DMS 273 treated with DMSO at 0.1 percent for 48 hours (cell line): ENCODE measurements at places on chromosomes 4 and X.

GRCh38 chr4:150289881-150290280, 211.6 kb downstream of the DCLK2 start:
- no peak for DNase-seq

DNA sequence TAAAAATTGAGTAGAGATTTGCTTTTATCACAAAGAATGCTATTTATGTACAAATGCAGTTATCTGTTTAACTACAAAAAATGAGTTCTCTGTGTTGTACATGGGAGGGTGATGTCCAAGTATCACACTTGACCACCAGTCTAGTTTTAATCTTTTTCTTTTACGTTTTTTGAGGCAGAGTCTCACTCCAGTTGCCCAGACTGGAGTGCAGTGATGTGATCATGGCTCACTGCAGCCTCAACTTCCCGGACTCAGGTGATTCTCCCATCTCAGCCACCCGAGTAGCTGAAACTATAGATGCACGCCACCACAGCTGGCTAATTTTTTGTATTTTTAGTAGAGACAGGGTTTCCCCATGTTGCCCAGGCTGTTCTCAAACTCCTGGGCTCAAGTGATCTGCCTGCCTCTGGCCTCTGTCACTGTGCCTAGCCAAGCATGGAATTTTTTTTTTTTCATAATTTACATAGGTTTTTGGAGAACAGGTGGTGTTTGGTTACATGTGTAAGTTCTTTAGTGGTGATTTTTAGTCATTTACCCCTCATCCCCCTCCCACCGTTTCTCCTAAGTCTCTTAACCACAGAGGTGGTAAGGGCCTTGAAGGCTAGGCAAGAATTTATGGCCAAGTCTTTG, 47.9 kb upstream of the RPA4 start:
- no peak for DNase-seq

DNA sequence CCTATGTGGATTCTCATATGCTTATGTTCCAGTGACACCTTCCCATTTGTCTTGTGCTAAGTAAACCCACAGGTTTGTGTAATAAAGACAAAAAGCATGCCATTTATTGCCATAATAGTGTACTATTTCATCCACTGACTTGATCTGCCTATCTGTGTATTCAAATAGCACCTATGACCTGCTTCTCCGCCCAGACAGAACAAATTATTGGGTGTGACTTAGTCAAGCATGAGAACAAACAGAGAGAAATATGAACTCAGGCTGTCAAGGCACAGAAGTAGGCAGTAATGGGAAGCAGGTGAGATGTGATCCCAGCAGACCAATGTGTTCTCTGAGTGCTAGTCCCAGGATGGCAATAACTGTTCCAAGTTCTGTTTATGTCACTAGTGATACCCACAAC, 25.4 kb downstream of the ELOVL6 start:
- DNase-seq = no peak

GRCh38 chrX:137748827-137749226, 182.9 kb downstream of the ZIC3 start:
- no peak for DNase-seq

DNA sequence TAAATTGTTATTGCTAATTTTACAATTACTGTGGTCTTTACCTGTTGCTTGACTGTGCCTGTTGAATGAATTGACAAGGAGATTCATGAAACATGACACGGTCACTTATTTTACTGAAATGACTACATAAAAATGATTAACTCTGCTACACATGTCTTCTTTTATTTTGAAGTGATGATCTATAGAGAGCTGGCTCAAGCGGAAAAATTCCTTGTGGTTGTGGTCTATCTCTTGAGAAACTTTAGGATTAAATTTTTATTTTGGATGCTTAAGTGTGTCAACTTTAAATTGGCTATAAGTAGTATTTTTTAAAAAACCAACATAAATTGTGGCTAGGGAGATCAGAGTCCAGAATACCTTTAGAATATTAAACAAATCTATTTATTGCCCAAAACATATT, 131.8 kb upstream of the PITX2 start:
- no peak for DNase-seq

DNA sequence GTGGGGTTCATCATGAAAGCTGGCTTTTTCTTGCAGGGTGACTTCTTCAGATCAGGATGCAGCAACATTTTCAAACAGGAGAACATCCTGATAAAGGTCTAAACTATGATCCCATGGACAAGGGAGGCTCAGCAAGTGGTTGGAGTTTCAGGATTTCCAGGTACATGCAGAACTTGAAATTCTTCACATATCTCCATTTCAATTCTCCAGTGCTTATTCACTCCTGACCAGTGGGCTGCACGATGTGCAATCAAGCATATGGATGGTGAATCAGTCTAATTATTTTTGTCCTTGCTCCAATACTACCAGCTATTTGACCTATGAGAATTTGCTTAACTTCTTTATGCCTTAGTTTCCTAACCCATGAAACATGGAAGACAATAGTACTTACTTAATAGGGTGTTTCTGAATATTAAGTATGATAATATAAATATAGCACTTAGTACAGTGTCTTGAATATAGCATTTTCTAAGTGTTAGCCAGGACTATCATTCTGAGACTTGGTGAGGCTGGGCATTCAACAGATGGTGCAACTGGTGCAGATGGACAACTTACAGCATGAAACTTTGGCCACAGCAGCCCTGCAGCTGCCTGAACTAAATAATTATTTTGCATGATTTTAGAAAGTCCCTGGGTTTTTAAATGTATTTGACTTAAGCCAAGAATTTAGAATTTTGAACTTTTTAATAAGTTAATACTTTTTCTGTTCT, 92.4 kb downstream of the HPGD start:
- DNase-seq = no peak

DNA sequence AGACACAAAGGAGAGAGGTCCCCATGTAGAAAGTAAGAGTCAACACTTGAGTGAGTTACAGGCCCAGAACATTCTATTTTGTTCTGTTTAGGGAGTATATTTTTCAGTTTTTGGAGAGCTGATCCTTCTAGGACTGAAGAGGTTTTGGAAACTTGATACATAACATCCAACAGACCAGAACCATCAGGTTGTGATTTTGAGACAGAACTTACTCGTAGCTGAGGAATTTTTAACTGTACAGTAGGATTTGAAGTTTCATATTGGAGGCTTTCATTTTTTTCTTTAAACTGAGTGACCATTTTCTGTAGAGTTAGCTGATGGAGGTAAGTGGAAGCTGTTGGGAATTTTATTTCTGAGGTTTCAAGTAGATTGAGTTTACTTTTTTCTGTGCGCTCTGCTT, 73.3 kb downstream of the NCAPG start:
- DNase-seq = no peak

GRCh38 chr4:101288365-101289145, 58.8 kb downstream of the PPP3CA start:
- no peak for DNase-seq

- DNase-seq = no peak
Measured at GRCh38 chr4:140607852-140608251, 39.1 kb upstream of the UCP1 start.

- no peak for DNase-seq
Measured at GRCh38 chr4:25650311-25650710, 5.3 kb upstream of the SLC34A2 start.

- no peak for DNase-seq
Measured at GRCh38 chrX:150700107-150700506, 6.9 kb downstream of the MTMR1 start.

DNA sequence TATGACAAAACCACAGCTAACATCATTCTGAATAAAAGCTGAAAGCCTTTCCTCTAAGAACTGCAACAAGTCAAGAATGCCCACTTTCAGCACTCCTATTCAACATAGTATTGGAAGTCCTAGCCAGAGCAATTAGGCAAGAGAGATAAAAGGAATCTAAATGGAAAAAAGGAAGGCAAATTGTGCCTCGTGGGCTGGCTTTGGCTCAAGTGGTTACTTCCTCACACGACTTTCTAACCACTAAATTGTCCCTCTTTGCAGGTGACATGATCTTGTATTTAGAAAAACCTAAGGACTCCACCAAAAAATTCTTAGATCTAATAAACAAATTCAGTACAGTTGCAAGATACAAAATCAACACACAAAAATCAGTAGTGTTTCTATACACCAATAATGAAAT, 57.2 kb downstream of the SCML2 start:
- DNase-seq = no peak

GRCh38 chr4:87356832-87357526, 34.0 kb downstream of the HSD17B11 start:
- no peak for DNase-seq

DNA sequence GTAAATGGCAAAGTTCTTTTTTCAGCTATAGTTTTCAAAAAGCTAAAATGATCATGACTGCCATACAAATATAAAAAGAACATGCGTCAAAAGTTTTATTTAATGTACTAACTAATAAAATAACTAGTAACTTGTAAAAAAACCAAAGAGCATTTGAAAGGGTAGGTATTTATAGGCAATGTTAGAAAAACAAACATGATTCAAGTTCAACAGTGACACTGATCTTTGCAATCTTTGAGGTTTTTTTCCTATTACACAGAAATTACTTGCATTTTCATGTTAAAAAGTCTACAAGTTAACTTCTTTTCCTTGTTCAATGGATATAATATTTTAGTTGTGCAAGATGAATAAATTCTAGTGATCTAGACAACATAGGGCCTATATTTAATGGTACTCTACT, 72.3 kb upstream of the GRID2 start:
- DNase-seq = no peak

DNA sequence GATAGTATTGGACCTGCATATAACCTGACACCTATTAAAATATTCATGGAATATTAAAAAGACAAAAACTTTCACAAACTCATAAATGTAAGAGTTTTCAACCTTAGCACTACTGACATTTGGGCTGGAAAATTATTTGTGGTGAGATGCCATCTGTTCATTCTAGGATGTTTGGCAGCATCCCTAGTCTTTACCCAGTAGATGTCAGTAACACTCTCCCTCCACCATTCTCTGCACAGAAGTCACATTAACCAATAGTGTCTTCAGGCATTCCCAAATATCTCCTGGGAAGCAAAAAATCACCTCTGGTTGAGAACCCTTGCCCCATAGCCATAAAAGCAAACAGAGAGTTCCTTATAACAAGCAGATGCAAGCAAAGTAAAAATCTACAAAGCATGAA, 41.4 kb upstream of the NDST4 start:
- DNase-seq = no peak

DNA sequence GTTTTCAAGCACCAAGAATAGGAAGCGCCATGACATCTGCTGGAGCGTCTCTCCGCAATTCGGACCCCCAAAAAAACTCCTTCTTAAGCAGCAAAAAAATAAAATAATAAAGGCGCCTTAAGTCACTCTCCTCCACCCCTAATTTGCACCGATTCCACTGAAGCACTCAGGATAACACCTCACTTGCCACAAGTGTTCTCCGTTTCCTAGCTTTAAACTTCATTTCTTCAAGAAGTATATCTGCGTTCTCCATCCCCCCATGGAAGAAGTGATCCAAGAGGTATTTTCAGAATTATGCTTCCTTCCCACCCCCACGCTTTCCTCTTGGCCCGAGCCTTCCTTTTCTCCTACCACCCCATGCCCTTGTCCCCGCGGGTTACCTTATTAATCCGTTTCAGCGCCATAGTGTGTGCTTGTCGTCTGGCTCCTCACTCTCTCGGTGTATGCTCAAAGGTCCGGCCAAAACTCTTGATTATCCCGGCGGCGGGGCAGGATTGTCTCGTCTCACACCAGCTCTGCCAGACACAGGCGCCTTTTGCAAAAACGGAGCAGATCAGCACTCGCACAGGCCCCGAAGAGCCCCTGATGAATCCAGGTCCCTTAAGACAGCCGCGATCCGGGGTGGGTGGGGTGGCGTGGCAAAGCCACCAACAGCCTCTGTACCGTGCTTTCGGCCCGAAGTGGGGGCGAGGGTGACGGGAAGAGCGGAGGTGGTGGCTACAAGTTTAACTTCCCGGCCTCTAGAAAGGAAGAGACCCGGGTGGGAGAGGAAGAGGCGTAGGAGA, 1.1 kb downstream of the UBE2D3 start:
- no peak for DNase-seq

GRCh38 chrX:15217161-15217560, 52.7 kb downstream of the ASB9 start:
- no peak for DNase-seq
